IPS DF 19.7 (cell line): ENCODE measurements at places on chromosomes 1 and 21.

GRCh38 chr1:8358241-8358896 lies 40.5 kb downstream of the SLC45A1 start:
- no peak for DNase-seq

GRCh38 chr1:167630568-167631385 lies 745 bp downstream of the RCSD1 start:
- DNase-seq, result no peak

GRCh38 chr1:181083842-181084605 lies 4.5 kb upstream of the IER5 start:
- no peak for DNase-seq

GRCh38 chr1:37685722-37686121 lies 6.6 kb upstream of the CDCA8 start:
- DNase-seq, result no peak
